GM20000 (cell line): ENCODE measurements at places on chromosomes 12 and 14.
A peak's percentile ranks its signal among the peaks of the same experiment; 100 is the strongest.

DNA sequence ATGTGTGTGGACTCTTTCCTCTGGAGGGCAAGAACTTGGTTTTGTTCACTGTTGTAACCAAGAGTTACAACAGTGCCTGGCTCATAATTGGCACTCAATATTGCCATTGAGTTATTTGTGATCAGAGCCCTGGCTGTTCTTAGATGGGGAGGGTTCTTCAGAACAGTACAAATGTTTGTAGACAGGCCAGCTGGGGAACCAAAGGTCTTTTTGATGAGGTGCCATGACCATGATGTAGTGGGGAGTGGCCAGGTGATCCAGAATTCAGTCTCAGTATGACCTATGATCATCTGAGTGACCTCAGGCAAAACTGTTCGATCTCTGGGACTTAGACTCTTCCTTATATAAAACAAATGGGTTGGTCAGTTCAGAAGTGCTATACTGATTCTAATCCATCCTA lies 3.3 kb upstream of the PRKAB1 start:
- no peak for DNase-seq

DNA sequence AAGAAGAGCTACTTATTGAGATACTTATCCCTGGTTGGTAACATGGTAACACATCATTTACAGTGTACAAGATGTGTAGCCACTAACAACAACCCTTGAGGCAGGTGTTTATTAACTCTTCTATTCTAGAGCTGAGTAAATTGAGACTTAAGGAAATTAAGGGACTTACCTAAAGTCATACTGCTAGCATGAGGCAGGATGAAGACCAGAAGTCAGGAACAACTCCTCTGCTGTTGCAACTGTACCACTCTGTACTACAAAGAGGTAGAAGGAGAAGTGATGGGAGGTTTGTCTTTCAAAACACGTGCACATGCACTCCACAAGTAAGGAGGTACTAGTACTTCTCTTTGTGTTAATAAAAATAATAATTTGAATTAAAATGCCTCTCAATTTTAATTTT lies 79.9 kb downstream of the LLPH start:
- no peak for DNase-seq

DNA sequence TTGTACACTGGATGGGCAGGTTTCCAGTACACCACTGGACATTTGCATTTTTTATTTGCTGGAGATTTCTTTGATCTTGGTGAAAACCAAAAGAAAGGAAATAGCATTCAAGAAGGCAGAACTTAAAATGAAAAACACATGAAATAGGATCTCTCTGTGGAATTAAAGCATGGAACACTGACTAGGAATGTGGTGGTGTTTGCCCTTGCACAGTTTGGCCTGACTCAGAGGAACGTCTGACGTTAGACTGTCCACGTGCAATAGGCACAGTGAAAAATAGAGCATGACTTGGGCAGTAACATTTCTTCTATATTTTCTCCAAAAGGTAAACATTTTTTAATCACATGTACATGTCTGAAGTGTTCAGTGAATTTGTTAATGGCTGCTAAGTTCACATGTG lies 474.1 kb upstream of the PRICKLE1 start:
- DNase-seq, result no peak

- peak; percentile 51 for DNase-seq
Observed at GRCh38 chr12:68119724-68120211, 39.8 kb downstream of the IFNG start.

DNA sequence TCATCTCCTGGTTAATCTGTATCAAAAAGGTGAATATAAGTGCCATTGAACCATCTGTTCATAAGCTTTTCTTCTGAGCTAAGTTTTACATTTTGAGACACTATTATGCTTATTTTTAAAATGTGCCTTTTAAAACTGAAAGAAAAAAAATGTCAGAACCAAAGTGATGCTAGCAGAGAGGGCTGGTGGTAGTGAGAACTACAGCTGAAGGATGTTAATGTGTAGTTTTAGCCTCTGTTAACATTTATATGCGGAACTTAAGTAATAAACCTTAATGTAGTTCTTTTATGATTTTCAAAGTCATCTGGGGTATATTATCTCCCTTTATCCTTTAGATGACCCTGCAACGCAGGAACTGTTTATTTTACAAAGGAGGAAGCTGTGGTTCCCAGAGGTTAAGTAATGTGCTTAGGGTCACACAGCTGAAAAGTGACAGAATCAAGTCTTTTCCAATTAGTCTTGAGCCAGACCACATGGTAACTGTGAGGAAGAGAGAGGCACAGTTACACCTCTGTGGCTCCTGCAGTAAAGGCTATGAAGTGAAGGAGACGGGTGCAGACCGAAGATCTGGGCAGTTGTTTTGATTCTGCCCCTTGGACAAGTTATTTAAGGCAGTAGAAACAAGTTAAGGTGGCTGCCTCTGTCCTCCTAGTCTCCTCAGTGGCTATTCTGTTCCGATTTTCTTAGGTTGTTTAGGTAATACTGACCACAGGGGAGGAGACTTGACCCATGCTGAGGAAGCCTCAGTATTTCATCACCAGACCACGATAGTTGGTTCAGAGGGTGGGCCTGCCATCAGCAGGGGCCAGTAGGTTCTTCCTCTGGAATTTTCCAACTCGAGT lies 23.9 kb downstream of the GNG2 start:
- peak; percentile 30 for DNase-seq

- DNase-seq, result no peak
Observed at GRCh38 chr12:117134721-117135120, 35.5 kb upstream of the TESC start.

- DNase-seq, result no peak
Observed at GRCh38 chr14:53581504-53581903, 375.1 kb downstream of the BMP4 start.

DNA sequence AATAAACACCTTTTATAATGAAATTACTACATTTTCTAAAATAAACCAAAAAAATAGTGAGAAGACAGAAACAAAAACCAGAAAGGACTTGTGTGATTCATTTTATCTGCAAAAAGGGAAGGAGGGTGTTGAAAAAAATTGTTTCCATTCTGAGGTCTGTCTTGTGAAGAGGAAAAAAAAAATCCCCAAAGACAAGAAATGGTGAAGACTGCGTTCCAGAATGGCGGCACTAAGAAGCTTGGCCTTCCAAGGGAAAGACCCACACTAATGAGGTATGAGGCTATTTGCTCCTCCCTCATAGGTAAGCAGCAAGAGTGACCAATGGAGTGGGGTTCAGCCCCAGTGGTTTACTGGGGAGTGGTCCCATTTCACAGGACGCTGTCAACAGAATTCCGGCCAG lies 35.0 kb downstream of the GNPTAB start:
- no peak for DNase-seq

DNA sequence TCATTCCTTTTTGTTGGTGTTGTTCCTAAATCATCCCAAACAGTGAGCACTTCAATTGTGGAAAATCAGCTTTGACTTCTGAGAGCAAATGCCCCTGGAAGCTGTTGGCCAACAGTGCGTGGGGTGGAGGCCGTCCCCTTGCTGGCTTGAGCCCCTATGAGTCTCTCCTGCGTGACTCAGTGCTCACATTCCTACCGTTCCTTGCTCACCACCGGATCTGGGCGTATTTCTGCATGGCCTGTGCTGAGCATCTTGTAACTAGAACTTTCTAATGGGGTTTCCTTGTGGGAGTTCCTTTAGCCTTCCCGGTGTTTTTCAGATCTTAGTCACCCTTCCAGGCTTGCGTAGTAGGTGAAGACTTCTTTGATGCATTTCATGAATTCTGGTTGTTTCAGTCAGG lies 14.7 kb downstream of the SERPINA1 start:
- DNase-seq, result no peak

- DNase-seq, result no peak
Observed at GRCh38 chr14:71022939-71023338, 115.7 kb downstream of the PCNX1 start.

DNA sequence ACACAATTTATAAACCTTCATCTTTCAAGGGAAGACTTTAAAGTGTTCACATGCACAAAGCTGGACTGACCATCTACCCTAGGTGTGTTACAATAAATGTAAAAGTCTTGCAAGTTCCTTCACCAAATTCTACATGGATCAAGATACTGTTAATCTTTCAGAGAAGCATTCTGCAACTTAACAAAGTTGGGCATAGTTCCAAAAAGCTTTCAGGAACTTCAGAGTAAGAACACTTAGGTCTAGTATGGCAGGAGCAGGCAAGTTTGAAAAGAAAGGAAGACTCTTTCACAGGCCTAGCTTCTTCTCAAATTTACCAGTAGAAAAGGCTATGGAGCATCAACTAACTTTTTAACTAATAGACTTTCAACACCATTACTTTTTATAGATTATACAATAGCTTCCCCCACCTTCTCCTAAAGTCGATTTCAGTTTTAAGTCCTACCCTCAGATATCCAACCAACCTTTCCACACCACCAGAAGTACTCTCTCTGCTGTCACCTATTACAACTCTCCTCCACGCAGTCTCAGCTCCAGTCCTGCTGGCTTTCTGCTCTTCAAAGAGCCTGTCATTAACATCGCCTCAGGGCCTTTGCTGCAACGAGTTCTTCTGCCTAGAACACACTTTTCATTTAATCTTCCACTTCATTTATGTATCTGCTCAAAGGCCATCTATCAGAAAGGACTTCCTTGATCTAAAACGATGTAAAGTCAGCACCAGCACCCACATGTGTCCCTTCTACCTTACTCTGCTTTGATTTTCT lies 333.9 kb downstream of the CEP128 start:
- no peak for DNase-seq

- DNase-seq, result no peak
Observed at GRCh38 chr14:98545181-98545580, 726.8 kb downstream of the BCL11B start.

DNA sequence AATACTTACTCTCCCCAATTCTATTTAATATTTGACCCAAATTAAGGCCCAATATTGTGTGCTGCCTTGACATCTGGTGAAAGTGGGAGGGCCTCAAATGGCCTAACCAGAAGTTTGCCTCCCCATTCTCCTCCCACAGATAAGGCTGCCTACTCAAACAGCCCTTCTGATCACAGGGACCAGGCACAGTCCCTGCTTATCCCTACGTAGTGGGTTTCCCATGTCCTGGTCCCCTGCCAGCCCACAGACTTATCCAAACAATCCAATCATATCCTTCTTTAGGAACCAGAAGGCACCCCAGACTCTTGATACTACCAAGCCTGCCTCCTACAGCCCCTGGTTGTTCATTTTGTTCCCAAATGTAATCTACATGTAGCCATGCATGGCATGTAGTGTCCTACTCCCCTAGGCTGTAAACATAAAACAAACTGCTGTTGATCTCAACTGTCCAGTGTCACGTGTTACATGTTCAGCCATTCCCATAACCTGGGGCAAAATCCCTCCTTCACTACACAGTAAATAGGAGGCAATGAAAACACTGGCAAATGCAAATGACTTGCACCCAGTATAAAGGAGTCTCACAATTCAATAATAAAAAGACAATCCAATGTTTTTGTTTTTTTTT lies 49.3 kb downstream of the EEA1 start:
- DNase-seq, result no peak

DNA sequence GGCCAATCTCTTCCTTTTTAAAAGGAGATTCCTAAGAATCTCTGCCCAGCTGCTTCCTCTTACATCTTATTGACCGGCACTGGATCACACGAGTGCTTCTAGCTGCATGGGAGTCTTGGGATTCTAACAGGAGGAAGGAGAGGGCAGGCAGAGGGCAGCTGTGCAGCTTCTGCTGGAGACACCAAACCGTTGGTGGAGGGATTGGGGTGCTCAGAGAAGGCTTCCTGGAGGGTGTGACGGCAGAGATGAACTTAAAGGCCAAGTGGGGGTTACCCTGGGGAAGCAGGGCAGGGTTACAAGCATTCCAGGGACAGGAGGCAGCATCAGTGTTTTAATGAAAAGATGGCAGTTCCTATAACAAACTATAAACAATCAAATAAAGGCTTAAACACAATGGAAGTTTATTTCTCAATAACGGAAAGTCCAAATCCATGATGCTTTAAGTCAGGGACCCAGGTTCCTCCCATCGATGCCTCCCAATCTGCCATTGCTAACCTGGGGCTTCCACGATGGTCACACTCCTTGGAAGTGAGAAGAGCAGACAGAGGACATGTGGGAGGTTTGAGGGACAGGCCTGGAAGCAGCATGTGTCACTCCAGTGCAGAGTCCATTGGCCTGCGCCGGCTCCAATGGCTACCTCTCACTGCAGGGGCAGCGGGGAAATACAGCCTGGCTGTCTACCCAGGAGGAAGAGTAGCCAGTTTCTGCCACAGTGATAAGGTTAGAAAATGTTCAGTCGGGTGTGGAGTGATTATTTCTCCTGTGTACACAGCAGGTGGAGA lies 53.1 kb upstream of the DDX11 start:
- DNase-seq, result no peak

GRCh38 chr14:103909531-103910261 lies 18.6 kb upstream of the TDRD9 start:
- no peak for DNase-seq

- DNase-seq, result peak; percentile 49
Observed at GRCh38 chr12:89721291-89721987, 12.8 kb upstream of the ATP2B1 start.

DNA sequence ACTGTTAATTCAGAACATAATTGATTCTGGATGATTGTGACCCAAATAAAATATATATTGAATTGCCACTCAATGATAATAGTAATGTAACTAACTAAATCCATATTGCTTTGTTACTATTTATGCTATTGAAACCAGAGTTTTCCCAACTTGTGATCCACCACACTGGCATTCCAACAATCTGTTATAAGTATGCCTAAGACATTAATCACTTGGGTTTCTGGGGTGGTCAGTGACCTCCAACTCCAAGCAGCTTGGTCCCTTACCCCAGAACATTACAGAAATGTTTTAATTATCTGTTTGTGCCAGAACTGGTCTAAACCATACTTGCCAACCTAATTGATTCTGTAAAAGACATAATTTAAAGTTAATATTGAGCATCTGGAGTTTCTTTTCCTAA lies 14.6 kb downstream of the CAPS2 start:
- no peak for DNase-seq

GRCh38 chr12:79426121-79426520 lies 264.6 kb downstream of the PAWR start:
- no peak for DNase-seq

GRCh38 chr12:12518919-12519318 lies 43.7 kb downstream of the DUSP16 start:
- DNase-seq, result no peak

- DNase-seq, result no peak
Observed at GRCh38 chr14:103315351-103315911, 18.6 kb upstream of the EIF5 start.

DNA sequence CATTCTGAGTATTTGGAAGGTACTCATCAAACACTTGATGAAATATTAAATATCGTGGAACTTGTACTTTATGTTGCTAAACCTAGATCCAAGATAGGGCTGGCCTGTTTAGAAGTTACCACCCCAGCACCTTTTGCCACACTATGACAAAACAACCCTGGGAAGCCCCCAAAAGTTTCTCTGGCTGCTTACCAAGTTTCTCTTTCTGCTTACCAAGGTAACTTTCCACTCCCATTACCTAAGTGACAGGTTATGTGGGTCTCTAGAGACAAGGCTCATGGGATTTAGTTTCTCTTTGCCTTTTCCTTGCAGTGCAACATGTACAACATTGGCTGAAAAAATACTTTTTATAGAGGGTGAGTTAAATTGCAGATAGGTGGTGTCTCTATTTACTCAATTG lies 28.9 kb upstream of the PPM1A start:
- DNase-seq, result peak; percentile 50

GRCh38 chr14:99688210-99688581 lies 4.1 kb downstream of the CYP46A1 start:
- no peak for DNase-seq

- DNase-seq, result no peak
Observed at GRCh38 chr14:73381380-73382013, 76.8 kb downstream of the NUMB start.
